ENCODE measurements at places on chromosomes 12 and 14.
A peak's percentile ranks its signal among the peaks of the same experiment; 100 is the strongest.

DNA sequence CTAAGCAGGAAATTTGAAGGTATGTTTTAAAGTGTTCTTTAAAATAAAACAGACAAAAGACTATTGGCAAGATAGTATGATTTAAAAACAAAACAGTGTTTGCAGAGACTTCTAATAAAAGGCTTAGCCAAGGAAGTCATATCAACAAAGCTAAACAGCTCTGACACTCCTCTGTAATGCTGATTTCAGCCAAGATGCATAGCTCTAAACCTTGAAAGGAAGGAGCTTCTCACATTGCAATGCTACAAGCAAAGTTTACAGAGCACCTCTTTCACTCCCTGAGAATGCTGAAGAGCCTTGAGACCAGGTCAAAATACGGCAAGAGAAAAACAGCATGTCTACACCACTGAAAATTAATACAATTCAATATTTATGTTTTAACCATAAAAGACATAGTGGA, 51.8 kb downstream of the PARP11 start:
- no peak for DNase-seq

GRCh38 chr14:99377951-99378350, 102.7 kb downstream of the SETD3 start:
- no peak for DNase-seq

- DNase-seq = no peak
These were observed 50.1 kb upstream of the E2F7 start for GRCh38 chr12:77115471-77115870.

GRCh38 chr12:42326541-42327226, 717 bp downstream of the PPHLN1 start:
- peak; percentile 2 for DNase-seq

DNA sequence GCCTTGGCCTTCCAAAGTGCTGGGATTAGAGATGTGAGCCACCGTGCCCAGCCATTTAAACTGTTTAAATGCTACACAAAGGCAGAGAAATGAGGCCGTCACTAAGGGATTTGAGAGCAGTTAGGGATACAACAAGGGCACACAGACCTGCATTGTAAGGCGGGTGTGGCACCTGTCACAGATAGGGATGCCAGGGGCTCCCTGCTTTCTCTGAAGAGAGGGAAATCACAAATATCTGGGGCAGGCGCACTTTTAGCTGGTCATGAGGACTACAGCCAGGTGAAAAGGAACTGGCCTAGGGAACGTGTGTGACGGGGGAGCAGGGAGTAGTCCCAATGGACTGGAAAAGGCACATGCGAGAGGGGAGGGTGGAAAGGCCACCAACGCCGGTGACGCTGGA, 9.7 kb downstream of the SSH1 start:
- no peak for DNase-seq

GRCh38 chr12:79063258-79063657, 198.7 kb downstream of the SYT1 start:
- DNase-seq = no peak

GRCh38 chr12:20483776-20484175, 115.4 kb downstream of the PDE3A start:
- DNase-seq = no peak

- no peak for DNase-seq
These were observed 253.1 kb downstream of the CCDC91 start for GRCh38 chr12:28443337-28443736.

DNA sequence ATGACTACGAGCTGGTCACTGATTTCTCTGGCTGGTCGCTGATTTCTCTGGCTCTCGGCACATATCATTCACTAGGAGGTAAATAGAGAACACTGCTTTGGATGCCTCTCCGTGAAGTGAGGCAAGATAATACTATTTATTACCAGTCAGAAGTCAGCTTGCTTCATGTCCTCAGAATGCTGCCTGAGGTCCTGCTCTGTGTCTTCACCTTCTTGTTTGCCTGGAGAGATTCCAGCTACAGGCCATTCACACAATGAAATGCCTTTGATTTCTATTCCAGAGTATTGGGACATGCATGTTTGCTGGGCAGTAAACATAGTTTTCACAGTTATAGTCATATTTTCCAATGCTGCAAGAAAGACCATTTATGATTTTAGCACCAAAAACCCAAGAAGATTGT, 106.7 kb downstream of the AEBP2 start:
- DNase-seq = no peak

- DNase-seq = no peak
These were observed 6.8 kb downstream of the PLEKHG3 start for GRCh38 chr14:64711039-64711438.

- DNase-seq = no peak
These were observed 119.5 kb downstream of the VEZT start for GRCh38 chr12:95337146-95337545.

DNA sequence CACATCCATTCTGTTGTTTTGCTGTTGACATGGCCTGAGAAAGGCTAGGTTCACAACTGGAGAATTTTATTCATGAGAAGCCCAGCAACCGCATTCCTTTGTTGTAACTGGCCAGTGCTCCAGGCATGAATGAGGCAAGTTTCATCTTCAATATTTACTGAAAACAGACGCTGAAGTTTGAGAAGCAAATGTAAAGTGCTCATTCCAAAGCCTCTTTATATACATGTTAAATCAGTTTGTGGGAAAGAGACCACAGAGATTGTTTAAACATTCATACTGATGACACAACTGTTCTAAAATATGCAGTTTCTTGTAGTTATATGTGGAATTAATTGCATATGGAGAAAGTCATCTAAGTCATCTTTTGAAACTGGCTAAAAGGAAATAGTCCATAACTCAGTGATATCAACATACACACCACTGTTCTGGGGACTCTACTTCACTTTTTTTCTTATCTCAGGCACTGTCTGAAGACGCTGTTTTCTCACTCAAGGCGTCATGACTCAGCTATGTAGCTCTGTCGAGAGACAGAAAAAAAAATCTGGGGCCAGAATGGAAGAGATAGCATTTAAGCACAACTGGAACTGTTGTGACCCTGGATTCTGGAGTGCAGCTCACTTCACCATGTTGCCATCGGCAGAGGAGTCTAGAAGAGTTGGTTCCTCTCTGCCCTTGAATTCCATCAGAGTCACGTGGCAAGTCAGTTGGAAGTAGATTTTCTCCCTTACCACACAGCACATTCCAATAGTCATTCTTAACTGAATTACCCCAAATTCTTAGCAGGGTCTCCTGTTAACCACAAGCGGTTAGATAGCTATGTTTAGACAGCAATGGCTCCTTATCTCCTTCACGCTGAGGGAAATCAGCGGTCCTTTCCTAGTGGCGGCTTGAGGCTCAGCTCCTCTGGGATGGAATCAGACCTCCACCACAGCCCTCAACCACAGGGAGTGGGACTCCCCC, 258.4 kb upstream of the HMGA2 start:
- no peak for DNase-seq

- no peak for DNase-seq
These were observed 8.5 kb upstream of the AMN1 start for GRCh38 chr12:31737345-31737744.

DNA sequence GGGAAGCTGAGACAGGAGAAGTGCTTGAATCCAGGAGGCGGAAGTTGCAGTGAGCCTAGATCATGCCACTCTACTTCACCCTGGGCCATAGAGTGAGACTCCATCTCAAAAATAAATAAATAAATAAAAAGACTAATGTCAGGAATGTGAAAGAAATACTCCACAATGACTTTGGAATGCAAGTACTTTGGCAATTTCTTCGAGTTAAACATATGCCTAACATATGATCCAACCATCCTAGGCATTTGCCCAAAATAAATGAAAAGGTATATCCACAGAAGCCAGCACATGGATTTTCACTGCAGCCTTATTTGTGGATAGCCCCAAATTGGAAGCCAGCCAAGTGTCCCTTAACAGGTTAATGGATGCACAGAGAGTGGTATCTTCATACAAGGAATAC, 357.9 kb upstream of the TMEM132C start:
- no peak for DNase-seq

GRCh38 chr14:81023095-81023710, 67.8 kb downstream of the TSHR start:
- no peak for DNase-seq

GRCh38 chr14:68399971-68400370, 392.9 kb downstream of the ZFP36L1 start:
- DNase-seq = no peak

- DNase-seq = no peak
These were observed 6.2 kb downstream of the CRADD start for GRCh38 chr12:93683410-93683809.

DNA sequence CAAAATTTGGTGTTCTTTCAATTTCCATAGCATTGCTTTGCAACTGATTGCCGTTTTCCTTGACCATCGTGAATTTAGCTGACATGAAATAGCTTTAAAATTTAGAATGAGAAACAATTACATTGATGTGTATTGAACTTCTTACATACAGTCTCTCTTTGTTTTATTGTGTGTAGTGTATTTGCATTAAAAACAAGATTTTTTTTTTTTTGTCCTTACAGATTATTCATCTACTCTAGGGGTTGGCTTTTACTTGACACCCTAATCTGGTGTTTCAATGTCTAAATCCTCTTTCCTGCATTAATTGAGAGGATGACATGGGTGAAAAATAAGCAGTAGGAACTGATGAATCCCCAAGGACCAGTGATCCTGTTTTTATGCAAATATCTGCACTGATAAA, 20.6 kb downstream of the LIN52 start:
- no peak for DNase-seq

DNA sequence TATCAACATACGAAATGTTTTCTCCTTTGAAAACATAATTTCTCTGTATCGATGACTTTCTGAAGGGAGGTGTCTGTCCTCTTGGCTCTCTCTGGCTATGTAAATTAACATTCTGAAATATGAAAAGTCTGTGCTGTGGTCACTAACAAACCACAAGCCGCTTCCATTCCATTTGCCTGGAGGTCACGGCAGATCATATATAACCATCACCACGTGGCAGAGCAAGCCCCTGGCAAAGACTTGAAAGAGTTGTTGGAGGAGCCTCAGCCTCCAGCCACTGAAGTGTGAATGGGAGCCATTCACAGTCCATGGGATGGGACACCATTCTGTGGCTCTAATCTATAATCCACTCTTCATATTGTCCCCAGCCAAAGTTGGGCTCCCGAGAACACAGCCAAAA, 39.6 kb downstream of the CDKL1 start:
- no peak for DNase-seq

- no peak for DNase-seq
These were observed 14.2 kb downstream of the FRS2 start for GRCh38 chr12:69484428-69484827.

- DNase-seq = no peak
These were observed 21.6 kb upstream of the SLC5A8 start for GRCh38 chr12:101231636-101232035.

DNA sequence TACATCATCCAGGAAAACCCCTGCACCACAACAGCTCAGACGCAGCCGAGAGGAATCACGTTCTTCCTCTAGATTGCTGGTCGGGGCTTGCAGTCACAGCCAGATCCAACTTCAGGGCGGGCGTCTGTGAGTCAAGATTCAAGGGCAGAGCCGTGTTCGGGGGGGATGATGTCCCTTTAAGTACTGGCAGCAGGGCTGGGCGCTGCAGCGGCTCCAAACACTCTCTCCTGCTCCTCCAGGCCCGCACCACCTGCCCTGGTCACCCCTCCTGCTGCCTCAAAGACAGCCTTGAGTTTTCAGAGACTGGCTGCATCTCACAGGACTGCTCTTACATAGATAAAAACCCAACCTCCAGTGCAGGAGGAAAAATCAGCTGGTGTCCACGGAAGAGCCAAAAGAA, 68.3 kb downstream of the KDM2B start:
- no peak for DNase-seq

GRCh38 chr14:92830902-92831301, 36.8 kb downstream of the GOLGA5 start:
- DNase-seq = no peak

GRCh38 chr12:124517260-124518050, 50.0 kb downstream of the NCOR2 start:
- no peak for DNase-seq

GRCh38 chr12:131672311-131672940, 38.5 kb upstream of the SFSWAP start:
- DNase-seq = no peak

DNA sequence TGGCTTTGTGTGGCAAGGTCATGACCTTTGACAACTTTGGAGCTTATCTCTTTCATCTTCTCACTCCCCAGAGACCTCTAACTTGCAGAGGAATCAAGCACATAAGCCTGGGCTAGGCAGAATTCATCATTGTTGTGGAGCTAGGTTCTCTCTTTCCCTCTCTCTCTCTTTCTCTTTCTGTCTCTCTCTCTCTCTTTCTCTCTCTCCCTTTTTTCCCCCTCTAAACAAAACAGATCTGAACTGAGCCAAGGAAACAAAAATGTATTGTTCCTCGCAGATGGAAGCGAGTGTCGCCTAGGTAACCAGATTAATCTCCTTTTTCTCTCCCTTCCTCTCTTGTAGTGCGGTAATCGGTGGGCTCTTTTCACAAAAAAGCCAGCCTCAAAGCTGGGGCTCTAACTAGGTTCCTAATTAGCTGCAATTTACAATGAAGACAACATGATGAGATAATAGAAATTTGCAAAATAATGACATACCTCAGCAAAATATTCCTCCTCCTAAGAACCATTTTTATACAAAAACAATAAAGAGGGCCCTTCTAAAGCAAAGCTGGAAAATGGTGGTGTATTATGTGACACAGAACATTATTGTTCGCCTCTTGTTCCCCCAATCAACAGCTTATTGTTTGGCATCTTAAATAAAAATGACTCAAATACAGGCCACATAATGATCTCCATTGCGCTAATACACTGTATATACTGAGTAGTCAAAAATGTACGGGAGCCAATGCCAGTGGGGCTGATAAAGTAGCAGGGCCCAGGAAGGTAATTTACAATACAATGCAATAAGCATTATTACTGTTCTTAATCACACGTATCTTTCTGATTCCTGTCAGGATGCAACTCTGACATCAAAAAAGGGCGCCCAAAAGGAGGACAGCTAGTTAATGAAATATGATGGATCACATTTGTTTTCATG, 65.7 kb upstream of the SOX5 start:
- no peak for DNase-seq

- no peak for DNase-seq
These were observed 18.5 kb downstream of the CORO1C start for GRCh38 chr12:108712925-108713203.

GRCh38 chr12:131734336-131735152, 23.7 kb downstream of the SFSWAP start:
- DNase-seq = no peak

DNA sequence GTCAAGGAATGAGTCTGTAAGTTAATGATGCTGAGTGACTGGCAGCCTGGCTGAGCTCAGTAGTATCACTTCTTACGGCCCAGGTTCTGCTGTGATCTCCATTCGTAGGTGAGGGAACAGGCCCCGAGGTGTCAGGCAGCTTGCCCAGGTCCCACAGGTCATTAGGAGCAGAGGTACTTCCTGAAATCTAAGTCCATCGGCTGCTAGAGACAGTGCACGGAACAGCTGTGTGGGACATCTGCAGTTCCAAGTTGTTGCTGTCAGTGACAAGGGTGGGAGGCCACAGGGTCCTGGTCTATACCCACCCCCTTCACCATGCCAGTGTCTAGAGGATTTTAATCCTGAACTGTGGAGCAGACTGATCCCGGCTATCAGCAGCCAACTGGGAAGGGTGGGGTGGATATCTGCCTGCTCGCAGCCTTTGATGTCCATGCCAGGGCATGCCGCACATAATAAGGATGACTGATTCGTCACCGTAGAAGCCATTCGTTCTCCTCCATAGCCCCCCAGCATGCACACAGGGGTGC, 82.3 kb upstream of the RIN3 start:
- DNase-seq = no peak

All from CD4-positive, alpha-beta T cell treated with Interleukin-6 at 100 ng/mL for 8 hours (primary cell).